Hematopoietic multipotent progenitor cell treated with erythropoietin and hydrocortisone succinate and interleukin-3 and kit ligand, for 15 days (in vitro differentiated cells): ENCODE measurements at places on chromosomes 4 and X.

DNA sequence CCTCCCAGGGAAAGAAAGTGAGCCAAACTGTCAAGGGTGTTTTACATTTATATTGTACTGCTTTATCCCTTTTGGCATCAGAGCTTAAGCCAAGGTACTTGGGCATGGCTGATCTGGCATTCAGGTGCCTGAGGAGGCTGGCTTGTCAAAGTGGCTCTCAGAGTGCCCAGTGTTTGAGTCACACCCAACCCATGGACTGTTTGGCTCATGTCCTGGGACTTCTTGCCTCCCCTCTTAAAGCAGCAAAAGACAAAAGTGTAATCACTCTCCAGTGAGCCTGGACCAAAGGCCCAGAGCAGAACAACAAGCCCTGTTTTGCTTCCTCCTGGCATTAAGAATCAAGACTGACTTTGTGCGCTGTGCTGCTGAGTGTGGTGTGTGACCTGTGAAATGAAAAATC, 311.7 kb upstream of the TAPT1 start:
- no peak for DNase-seq

DNA sequence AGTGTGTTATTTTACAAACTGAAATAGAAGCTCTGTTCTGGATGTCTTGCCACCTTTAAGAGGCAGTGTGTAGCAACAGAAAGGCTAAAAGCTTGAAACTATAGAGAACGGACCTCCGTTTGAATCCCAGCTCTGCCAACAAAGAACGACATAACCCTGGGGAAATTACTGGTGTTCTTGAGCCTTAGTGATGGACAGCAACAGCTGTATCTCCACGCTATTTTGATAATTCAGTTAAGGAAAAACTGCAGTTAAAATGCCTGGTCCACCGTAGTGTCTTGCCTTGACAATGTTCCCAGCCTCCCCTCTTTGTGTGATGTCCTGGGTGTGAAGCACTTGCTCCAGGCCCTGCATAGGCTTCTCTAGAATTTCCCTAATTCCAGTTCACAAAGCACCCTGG, 256.8 kb upstream of the HS3ST1 start:
- no peak for DNase-seq

- no peak for DNase-seq
Measured at GRCh38 chr4:3308691-3309090, 15.9 kb downstream of the RGS12 start.

DNA sequence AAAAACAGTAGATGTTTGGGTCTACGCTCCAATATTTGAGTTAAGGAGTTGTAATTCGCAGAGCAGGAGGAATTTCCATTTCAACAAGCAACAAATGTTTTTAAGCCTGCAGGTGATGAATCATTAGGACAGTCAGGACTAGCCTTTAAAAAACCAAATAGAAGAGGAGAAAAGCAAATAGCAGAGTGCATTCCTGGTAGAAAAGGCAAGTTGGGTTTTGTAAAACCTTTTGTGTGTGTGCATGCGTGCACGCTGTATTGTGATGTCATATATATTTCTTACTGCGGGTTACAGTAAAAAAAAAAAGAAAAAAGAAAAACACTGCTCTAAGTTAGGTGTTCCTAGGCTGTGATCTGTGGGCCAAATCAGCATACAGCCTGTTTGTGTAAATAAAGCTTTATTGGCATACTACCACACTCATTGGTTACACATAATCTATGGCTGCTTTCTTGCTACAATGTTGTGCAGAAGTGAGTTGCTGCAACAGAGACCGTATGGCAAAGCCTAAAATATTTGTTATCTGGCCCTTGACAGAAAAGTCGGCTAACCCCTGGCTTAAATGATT, 135.6 kb downstream of the MID1 start:
- no peak for DNase-seq
